ENCODE measurements at places on chromosomes 12 and 14.

DNA sequence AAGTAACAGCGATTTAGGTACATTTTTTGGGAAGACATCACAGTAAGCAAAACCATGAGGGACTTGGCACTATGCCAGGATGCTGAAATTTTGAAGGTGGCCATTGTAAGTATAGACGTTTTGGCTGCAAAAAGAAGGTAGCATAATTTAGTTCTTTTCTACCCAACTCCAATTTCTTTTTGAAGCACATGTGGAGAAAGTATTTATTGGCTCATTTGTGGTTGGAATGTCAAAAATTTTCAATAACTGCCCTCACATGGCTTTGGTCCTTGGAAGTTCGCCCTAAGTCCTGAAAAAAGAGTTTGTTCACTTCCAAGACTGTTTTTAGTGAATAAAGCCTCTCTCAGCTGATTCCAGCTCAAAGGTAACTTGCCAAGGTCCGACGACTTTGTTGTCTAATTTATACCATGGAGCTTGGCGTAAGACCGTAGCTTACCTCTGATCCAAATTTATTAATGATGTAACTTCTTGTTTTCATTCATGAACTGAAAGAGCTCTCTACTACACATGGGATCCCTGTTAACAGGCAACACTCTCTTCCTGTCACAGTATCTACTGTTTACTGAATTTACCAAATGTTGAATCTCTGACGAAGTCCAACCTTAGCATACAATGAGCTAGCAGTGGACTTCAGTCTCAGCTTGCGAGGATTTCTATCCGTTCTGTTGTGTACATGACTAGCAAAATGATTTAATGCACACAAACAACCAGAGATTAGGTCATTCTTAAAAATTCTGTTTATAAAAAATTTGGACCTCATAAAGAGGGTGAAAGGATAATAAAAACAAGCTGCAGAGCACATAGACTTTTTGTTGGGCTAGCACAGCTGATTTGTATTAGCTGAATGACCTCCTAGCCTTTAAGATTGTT lies 49.0 kb downstream of the MSRB3 start:
- DNase-seq, result no peak

- no peak for DNase-seq
These were observed 341.2 kb upstream of the DCN start for GRCh38 chr12:91523831-91524230.

GRCh38 chr14:54537651-54538050 lies 27.9 kb downstream of the CGRRF1 start:
- DNase-seq, result no peak

GRCh38 chr12:106508966-106509365 lies 73.8 kb upstream of the RFX4 start:
- DNase-seq, result no peak

GRCh38 chr12:41724216-41724615 lies 420.5 kb downstream of the GXYLT1 start:
- DNase-seq, result no peak

DNA sequence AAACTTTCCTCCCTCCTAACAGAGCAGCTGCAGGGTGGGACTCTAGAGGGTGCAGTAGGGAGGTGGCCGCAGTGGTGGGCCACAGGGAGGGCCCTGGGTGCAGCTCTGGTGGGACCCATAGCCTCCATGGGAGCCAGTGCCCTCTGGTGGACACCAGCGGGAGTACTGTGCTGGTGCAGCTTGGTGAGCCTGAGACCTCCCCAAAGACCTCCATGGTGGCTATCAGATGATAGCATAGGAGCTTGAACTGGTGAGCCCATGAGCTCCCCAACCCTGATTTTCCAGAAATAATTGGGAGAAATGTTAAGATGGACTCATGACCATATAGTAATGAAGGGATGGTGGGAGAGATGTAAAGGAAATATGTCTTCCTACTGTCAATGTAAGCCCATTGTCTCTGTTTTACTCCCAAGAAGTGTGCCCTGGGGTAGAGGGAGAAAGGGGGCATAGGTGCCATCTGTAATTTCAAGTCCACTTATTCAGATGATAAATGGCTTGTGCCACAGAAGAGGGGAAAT lies 98.7 kb downstream of the GAS2L3 start:
- DNase-seq, result no peak

- no peak for DNase-seq
These were observed 94.1 kb upstream of the GARIN6 start for GRCh38 chr12:99553461-99553860.

- DNase-seq, result no peak
These were observed 602.9 kb upstream of the ATP2B1 start for GRCh38 chr12:90311561-90311960.

GRCh38 chr14:55097881-55098560 lies 31.0 kb upstream of the LGALS3 start:
- DNase-seq, result no peak

- no peak for DNase-seq
These were observed 82.8 kb downstream of the BORCS5 start for GRCh38 chr12:12439636-12440035.

DNA sequence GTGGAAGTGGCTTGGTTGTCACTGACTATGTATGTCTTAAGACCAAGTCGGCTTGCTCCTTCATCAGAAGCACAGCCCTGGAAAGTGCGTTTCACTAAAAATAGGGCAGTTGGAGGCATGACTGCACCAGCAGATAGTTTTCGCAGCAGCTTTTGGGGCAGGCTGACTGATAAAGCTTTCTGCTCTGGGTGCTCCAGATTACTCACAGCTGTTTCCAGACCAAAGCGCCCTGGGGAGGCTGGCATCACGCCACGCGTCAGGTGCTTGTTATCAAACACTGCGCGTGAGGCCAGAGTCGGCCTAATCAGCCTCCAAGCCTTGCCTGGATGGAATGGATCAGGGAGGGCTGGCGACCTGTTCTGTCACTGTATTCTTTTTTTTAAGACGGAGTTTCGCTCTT lies 13.3 kb upstream of the LRRC10 start:
- no peak for DNase-seq

GRCh38 chr12:99619389-99620158 lies 28.0 kb upstream of the GARIN6 start:
- no peak for DNase-seq

DNA sequence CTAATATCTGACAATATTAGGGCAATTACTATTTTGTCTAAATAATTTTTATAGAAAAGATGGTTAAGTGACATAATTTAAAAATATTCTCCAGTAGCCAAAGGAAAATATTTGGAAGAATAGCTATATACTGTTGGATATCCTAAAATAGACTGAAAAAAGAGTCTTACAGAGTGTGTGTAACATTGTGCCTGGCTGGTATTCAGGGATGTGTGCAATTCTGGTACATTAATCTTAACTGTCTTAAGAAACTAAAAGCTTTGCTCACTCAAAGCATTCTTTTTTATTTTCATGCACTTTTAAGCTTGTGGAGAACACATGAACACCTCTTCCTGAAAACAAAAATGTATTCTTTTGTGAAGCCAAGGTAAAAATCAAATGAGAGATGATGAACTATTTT lies 10.1 kb upstream of the NR2C1 start:
- no peak for DNase-seq

- DNase-seq, result no peak
These were observed 55.6 kb downstream of the FNTB start for GRCh38 chr14:65042296-65042695.

- no peak for DNase-seq
These were observed 20.0 kb upstream of the KITLG start for GRCh38 chr12:88600272-88600671.

DNA sequence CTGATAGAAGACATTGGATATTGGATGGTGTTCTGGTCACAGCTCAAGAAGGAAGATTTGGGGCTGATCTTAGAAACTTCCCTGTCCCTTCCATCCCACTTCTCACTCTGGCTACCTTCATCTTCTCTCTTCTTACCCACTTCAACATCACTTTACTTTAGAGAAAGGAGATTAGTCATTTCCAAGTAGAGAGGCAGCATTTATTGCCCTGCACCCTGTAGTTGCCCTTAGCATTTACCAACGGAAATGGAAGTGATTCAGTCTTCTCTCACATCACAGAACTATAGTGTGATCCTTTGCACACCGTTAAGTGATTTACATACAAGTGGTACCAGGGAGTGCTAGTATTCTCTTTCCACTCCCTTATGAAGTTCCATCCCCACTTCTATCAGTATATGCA lies 52.4 kb downstream of the PHLDA1 start:
- DNase-seq, result no peak

GRCh38 chr12:52808573-52809160 lies 5.2 kb downstream of the KRT4 start:
- DNase-seq, result no peak

GRCh38 chr14:32622742-32623141 lies 293.6 kb downstream of the AKAP6 start:
- DNase-seq, result no peak

- no peak for DNase-seq
These were observed 135.5 kb downstream of the CRADD start for GRCh38 chr12:93812626-93813025.

DNA sequence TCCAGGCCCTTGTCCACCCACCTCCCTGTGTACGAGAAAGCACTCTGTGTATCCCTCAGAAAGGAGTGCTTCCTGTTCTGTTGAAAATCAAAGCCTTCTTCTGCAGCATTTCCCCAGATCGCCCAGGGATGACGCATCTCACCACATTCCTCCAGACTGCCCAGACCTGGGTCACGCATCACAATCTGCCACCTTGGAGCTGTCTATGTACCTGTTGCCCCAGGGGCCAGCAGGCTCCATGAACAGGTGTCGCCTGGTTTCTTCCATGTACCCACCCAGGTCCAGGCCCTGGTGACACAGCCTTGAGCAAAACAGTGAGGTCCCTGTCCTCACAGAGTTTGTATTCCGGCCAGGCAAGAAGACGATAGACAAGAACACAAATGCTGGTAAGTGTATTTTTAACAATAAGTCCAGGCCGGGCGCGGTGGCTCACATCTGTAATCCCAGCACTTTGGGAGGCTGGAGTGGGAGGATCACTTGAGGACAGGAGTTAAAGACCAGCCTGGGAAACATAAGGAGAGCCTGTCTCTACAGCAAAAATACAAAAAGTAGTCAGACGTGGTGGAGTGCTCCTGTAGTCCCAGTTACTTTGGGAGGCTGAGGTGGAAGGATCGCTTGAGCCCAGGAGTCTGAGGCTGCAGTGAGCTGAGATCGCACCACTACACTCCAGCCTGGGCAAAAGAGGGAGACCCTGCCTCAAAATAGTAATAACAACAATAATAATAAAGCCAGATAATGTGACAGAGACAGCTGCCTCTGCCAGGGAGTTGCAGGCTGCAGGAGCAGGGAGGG lies 6.8 kb upstream of the PPP1R13B start:
- no peak for DNase-seq

GRCh38 chr14:92860049-92860840 lies 62.7 kb upstream of the CHGA start:
- DNase-seq, result no peak

- DNase-seq, result no peak
These were observed 69.6 kb downstream of the NT5DC3 start for GRCh38 chr12:103771466-103771865.

DNA sequence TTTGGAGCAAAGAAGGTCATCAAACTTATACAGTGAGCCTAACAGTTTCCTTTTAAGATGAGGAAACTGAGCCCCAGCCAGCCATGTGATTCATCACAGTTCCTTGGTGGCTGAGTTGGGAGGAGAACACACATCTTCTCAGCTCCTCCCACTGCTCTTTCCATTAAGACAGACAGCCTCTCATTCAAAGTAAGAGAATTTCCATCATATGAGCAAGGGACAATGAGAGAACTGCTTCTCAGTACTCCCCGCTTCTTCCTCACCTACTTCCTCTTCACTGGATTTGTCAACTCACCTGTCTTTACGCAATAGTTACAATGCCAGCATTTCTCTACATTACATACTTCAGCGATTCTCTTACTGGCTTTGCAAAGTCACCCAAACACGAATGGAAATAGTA lies 2.2 kb downstream of the IFNG start:
- no peak for DNase-seq

DNA sequence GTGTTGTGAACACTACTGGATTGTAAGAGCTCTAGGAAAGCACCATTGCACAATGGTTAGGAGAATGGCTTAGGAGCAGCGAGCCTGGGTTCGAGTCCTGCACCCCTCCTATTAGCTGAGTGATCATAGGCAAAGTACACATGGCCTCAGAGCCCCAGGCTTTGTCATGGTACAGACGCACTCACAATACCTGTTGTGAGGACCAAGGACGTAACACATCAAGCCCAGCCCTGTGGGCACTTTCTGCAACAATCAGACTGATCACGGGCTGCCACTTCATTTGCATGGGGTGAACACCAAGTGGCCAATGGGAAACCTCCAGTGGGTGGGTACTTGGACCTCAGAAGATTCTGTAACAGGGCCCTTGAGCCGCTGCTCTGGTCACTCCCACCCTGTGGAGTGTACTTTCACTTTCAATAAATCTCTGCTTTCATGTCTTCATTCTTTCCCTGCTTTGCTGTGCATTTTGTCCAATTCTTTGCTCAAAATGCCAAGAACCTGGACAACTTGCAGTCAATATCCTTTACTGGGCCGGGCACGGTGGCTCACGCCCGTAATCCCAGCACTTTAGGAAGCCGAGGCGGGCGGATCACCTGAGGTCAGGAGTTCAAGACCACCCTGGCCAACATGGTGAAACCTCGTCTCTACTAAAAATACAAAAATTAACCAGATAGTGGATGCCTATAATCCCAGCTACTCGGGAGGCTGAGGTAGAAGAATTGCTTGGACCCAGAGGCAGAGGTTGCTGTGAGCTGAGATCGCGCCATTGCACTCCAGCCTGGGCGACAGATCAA lies 28.2 kb downstream of the GLRX5 start:
- no peak for DNase-seq

DNA sequence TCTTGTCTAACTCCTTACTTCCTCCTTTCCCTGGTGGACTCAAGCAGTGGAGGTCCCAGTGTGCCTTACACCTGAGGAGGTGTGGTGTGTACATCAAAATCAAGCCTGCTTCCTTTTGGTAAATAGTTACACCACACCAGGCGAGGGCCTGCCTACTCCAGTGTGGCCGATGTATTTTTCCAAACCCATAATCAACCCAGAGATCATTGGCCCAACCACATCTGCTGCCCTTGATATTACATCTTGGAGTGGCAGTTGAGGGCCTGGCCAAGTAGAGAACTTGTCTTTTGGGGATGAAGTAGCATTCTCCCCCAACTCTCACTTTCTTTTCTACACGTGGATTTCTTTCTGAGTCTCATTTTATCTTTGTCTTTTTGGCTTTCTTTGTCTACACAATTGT lies 187.4 kb downstream of the EFCAB11 start:
- no peak for DNase-seq

DNA sequence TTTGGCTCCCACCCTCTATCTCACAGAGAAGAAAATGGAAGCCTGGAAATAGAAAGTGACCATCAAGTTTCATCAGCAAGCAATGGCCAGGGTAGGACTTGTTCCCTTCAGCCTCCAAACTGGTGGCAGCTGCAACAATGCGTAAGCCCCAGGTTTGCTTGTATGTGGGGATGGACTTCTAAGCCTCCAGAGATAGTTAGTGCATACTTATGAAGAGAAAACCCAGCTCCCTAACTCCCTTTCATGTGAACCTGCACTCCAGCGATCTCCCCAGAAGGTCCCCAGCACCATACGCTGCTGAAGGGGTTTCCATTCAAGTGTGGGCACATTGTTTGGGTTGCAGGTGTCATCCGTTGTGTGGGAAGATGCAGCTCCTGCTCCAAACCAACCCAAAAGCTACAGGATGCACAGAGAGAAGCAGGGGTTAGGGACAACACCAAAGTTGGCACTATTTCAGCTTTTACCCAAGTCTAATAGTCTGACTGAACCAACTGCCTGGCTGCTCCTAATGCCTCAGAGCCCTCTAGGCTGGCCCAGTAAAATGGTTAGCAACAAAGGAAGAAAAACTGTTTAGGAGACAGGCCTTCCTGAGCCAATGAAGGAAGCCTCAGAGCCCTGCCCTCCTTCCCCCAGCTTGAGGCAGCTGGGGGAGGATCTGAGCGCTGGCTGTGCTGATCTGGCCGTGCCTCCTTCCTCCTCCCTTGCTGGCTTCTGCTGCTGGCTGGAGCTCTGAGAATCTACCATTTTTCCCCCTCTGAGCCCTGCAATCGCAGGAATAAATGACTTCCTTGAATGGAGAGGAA lies 12.3 kb downstream of the ZFP36L1 start:
- no peak for DNase-seq
